ENCODE measurements at places on chromosomes 3 and 15.

- DNase-seq = peak; percentile 1
These were observed 26.4 kb upstream of the LRIG1 start for GRCh38 chr3:66527246-66527645.

GRCh38 chr15:79058260-79058850 lies 32.2 kb downstream of the RASGRF1 start:
- no peak for DNase-seq

- DNase-seq = no peak
These were observed 44.2 kb upstream of the BCL2A1 start for GRCh38 chr15:80015156-80015555.

- no peak for DNase-seq
These were observed 47.1 kb downstream of the SLC12A1 start for GRCh38 chr15:48253172-48253571.

DNA sequence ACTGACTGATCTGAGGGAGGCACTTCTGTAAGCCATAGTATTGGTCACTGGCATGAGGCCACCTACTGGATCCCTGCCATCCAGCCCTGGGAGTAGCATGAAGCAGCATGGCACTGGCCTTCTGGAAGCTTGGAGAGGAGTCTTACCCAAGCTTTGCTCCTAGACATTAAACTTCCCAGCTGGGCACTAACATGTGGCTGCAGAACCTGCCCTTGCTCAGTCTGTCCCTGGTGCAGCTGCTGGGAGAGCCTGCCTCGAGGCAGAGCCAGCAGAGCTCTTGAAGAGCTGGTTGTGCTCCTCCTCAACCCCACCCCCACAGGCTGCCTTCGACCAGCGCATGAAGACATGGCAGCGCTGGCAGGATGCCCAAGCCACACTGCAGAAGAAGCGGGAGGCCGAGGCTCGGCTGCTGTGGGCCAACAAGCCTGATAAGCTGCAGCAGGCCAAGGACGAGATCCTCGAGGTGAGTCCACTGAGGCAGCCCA lies 17.1 kb upstream of the SNX22 start:
- DNase-seq = no peak

Measured in NCI-H2081 (cell line).